ENCODE measurements at places on chromosomes 2 and 18.

GRCh38 chr2:167928434-167928833 is 319.0 kb downstream of the STK39 start:
- DNase-seq: no peak

- DNase-seq: peak; percentile 10
These were observed 349.9 kb upstream of the MEIS1 start for GRCh38 chr2:66084948-66085590.

DNA sequence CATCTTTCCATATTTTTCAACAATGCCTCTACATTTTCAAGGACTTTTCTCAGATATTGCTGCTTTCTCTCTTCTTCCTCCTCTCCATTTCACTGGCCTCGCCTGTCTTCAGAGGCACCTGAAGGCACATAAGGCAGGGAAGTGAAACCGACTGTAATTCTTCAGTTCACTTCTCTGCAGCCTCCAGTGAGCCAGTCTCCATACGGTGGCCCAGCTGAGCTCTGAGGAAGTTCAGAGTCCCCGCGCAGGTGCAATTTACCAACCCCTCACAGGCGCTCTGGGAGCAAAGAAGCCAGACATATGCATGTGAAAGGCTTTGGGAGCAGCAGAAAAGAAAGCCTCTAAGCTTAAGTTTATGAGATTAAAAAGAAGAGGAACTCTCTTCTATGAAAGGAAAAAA is 12.4 kb downstream of the KLHL14 start:
- no peak for DNase-seq

- DNase-seq: no peak
These were observed 228.2 kb downstream of the DOK6 start for GRCh38 chr18:69628774-69629359.

DNA sequence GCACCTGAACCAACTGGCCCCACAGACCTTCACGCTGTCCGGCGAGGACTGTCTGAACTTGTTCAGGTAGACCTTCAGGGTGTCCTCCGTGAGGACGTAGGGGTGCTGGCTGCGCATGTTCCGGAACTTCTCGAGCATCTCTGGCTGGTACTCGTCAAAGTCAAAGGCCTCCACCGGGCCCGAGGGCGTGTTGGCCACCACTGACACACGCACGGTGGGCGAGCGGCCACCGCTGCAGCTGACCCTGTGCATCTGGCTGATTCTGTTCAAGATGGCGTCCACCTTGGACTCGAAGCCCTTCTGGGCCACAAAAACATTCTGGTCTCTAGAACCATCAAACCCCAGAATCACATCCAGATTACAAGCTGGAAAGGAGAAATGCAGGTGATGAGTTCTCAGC is 48.3 kb downstream of the COL6A3 start:
- no peak for DNase-seq

GRCh38 chr2:96500385-96501066 is 4.6 kb downstream of the NEURL3 start:
- DNase-seq: no peak

DNA sequence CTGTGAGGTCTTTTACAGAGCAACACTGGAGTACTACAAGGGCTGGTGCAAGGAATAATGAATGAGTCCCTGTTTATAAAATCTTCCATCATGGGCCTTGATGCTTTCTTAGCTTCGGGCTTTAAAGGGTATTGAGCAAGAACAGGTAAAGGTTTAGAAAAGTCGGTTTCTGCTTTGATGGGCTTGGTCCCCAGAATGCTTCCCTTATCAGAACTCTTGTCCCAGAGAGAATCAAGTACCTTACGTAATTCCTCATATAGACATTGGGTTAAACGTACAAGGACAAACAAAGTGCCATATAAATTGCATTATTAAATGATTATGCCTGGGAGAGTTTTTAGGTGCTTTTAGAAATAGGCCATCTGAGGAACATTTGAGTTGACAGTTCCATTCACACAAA is 24.5 kb upstream of the REV1 start:
- no peak for DNase-seq

DNA sequence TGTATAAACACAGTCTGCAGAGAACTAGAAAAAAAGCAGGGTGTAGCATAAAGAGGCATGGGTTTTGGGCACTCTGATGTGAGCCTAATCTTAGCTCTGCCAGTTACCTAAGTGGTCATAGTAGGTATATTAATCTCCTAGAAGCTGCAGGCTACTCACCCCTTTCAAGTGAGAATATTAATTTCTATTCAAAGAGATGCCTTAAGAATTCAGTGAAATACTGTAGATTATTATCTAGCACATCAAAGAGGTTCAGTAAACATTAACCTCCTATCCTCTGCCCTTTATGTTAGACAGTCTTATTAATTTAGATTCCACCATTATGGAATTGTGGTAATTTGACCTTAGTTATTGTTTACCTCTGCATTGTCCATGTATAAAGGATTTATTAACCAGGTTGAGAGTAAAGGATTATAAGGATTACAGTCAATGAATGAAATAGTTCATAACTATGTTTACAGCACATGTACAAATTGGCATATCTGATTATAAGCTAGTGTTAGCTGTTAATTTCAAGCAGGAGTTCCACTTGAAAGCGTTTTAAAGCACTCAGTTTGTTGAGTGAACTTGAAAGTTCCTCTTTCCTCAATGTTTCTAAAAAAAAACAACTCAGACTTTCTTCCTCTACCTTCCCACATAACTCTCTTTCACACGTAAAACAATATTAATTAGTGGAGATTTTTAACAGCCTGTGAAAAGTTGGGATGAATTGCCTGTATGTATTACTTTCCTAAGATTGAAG is 150.6 kb upstream of the EPC2 start:
- no peak for DNase-seq

GRCh38 chr2:227462972-227463931 is 8.7 kb upstream of the AGFG1 start:
- no peak for DNase-seq

Data from NCI-H2081 (cell line).